Activated CD4-positive, alpha-beta T cell treated with anti-CD3 and anti-CD28 coated beads for 4 hours (primary cell): ENCODE measurements at places on chromosomes 1 and 21.

- DNase-seq, result peak; percentile 87
Measured at GRCh38 chr1:236523704-236524141, at the start of gene LGALS8. Gene LGALS8, plus strand, starts transcription at chr1:236523982. Its CDS starts 2,089 bp downstream, at chr1:236526071.

GRCh38 chr1:46393510-46393909 is 607 bp upstream of the FAAH start:
- DNase-seq, result no peak

- DNase-seq, result no peak
Measured at GRCh38 chr1:70855203-70855602, 192.4 kb downstream of the PTGER3 start.

DNA sequence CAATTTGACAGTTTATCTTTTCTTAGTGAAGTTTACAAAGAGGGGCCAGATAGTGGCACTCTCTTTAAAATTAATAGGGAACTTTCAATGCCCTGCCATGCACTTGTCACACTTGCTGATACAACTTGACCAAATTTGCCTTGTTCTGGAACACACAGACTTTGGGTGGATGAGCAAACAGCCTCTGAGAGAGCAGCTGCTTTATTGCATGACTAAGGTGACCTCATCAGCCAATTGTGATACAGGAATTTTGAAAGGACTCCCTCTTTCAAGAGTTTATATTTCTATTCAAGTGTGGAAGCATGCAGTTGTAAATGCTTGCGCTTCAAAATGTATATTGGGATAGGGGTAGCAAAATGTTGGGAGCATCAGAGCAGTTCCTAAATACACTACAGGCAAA is 2.1 kb upstream of the RGS1 start:
- no peak for DNase-seq

GRCh38 chr1:56468518-56468917 is 110.8 kb downstream of the PLPP3 start:
- no peak for DNase-seq

- no peak for DNase-seq
Measured at GRCh38 chr1:60958001-60958400, 124.4 kb upstream of the NFIA start.

- peak; percentile 76 for DNase-seq
Measured at GRCh38 chr1:181166377-181167196, 78.1 kb downstream of the IER5 start.

GRCh38 chr1:42680921-42681683 is 1.1 kb upstream of the YBX1 start:
- DNase-seq, result peak; percentile 34
